ENCODE measurements at places on chromosomes 11 and 22.

DNA sequence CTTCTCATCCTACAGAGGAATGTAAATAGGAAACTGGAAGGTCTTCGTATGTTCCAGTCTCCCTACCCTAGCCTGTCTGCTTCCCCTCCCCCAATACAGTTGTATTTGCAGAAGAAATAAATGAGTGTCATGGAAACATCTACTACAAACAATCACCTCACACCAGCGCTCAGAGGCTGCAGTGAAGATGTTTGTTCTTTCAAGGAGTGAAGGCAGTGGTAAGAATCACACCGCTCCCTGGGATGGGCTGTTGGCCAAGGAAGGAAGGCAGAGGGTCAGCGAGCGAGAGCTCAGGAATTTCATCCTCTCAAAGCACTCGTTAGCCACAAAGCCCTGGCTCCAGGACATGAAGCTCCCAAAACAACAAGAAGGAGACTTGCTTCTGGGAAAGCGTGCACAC, 1.1 kb upstream of the IGSF9B start:
- H3K4me1 ChIP-seq: peaks cover 38% of the 10 kb centered on the region
- peak; percentile 22 for DNase-seq
- H3K27me3 ChIP-seq: peaks cover 12% of the 10 kb centered on the region
- H3K27ac ChIP-seq: peak overlapping the region; percentile 92
- H3K36me3 ChIP-seq: peaks cover 25% of the 10 kb centered on the region

GRCh38 chr11:128476729-128477128, 110.6 kb downstream of the ETS1 start:
- H3K27ac ChIP-seq: peak overlapping the region; percentile 97
- H3K4me1 ChIP-seq: peaks cover 96% of the 10 kb centered on the region
- peak overlapping the region; percentile 77 for H3K4me3 ChIP-seq
- H3K36me3 ChIP-seq: peaks cover 96% of the 10 kb centered on the region
- DNase-seq: peak; percentile 88
- no peaks in the 10 kb centered on the region for H3K27me3 ChIP-seq

GRCh38 chr11:8709002-8709672, 26.5 kb downstream of the RPL27A start:
- no peaks in the 10 kb centered on the region for H3K4me1 ChIP-seq
- H3K4me3 ChIP-seq: no peak overlapping the region
- no peak for DNase-seq
- H3K36me3 ChIP-seq: no peaks in the 10 kb centered on the region
- H3K27me3 ChIP-seq: no peaks in the 10 kb centered on the region
- no peak overlapping the region for H3K27ac ChIP-seq

DNA sequence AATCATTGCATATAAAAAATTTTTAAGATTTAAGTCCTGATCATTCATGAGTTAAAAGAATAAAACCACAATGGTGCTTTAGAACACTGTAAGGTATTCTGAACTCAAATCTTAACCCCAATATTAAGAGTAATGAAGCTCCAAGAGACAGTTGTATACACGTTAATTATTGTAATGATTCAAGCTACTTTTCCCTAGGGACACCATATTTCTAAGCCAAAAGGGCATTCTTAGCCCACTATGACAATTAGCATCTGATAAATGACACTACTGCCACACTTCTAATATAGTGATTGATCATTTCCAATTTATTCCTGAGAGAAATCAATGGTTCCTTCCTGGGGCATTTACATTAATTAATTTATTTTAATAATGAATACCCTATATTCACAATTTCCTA, 21.7 kb downstream of the FANCF start:
- H3K27me3 ChIP-seq: peaks cover 12% of the 10 kb centered on the region
- H3K4me1 ChIP-seq: no peaks in the 10 kb centered on the region
- H3K27ac ChIP-seq: no peak overlapping the region
- DNase-seq: no peak
- H3K36me3 ChIP-seq: no peaks in the 10 kb centered on the region

DNA sequence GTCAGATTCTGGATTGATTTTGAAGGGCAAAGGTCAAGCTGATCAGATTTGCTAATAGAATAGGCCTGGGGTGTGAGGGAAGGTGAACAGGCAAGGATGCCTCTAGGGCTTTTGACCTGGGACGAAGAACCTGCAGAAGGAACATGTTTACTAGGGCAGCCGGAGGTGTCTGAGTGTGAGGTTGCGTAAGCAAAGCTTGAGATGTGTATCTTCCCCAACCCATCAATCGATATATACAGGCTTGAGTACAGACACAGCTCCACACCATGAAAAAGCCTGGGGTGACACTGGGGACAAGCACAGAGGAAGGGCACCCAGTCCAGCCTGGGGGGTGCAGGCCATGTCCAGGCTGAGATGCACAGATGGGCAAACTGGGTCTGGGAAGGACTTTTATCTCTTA, 1.1 kb downstream of the LHFPL7 start:
- H3K27me3 ChIP-seq: peaks cover 33% of the 10 kb centered on the region
- no peak overlapping the region for H3K4me3 ChIP-seq
- DNase-seq: no peak
- peaks cover 5% of the 10 kb centered on the region for H3K4me1 ChIP-seq
- H3K27ac ChIP-seq: no peak overlapping the region

Measured in activated CD8-positive, alpha-beta T cell treated with anti-CD3 and anti-CD28 coated beads for 36 hours (primary cell).